HuH-7.5 (cell line): ENCODE measurements at places on chromosomes 1 and 21.
A peak's percentile ranks its signal among the peaks of the same experiment; 100 is the strongest.

DNA sequence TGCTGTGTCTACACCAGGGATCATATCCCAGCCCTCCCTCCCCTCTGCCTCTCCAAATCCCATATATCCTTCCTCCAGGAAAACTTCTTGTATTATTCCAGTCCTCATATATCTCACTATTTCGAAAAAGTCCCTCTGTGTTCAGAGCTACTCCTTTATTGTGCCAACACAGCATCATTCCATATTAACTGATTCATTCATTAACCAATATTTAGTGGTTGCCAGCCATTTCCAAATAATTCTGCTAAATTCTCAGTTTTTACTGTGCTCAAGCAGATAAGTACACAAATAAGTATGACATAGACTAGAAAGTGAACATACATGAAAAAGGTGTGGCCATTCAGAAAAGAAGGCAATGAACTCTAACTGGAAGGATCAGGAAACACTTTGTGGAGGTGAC lies 241.6 kb upstream of the DUSP10 start:
- no peak for DNase-seq

DNA sequence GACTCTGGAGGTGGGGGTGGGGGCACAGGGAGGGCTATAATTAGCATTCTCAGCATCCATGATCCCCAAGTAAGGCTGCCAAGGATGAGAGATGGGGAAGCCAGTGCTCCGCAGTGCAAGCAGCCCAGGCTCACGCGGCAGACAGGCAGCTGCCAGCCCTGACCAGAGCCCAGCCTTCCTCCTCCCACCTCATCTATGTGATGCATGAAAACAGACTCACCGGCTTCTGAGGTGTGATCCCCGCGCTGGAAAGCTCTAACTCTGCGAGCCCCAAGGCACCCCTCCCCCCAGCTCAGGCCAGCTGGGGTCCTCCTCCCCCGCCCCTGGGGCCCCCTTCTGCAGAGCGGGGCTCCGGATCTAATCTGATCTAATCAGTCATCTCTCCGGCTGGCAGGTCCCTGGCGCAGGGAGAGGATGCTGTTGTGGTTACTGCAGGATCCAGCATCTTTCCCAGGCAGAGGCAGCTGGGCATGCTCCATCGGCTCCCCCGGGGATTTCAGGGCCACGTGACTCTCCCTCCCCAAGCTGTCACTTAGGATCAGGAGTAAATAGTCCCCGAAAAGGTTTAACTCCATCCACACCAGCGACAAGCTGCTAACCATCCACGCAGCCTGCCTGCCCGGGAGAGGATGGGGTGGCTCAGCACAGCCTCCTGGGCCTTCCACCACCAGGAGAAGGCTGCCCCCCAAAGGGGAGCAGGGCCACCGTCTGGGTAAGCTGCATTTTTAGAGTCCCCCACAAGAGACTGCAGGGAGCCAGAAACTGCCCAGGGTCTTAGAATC lies at the start of gene PLEKHA6:
Gene PLEKHA6 (minus strand): TSS at position 456 of the 782 bp plus-strand sequence. CDS start 86,202 bp downstream, outside the sequence.
- no peak for DNase-seq

- DNase-seq: no peak
Observed at GRCh38 chr1:156167536-156167935, 14.2 kb downstream of the SEMA4A start.

- DNase-seq: no peak
Observed at GRCh38 chr1:14853518-14853917, 255.0 kb downstream of the KAZN start.

DNA sequence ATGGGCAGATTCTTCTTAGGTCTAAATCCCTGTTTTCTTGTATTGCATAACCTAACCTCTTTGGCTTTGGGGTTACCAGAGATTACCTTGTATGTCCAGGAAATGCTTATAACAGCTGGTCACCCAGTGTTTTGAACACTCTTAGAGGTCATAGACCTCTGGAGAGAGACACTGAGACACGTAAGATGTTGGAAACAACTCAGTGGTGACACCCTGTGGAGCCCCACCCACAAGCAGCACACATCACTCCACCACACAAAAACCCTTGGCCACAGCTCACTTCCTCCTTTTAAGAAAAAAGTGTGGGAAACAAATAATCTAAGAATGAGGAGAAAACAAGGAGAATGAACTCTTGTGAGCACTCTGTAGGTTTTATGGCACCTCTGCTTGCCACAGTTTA lies 26.3 kb upstream of the CYP4B1 start:
- DNase-seq: no peak

DNA sequence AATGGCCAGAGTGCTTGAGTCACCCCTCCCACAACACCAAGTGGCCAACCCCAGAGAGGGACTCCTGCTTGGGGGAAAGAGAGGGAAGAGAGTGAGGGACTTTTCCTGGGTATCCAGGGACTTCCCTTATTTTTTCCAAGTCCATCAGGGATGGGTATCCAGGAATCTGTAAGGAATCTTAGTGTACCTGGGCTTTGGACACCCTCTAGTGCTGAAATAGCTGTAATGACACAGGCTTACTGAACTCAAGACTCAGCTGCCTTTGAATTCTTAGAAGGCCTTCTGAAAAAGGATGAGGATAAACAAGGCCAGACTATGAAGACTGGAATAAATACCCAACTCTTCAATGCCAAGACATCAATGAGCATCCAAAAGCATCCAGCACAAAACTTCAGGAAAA lies 12.0 kb downstream of the TSHB start:
- no peak for DNase-seq

GRCh38 chr1:231020139-231020601 lies 19.9 kb downstream of the FAM89A start:
- no peak for DNase-seq

- DNase-seq: no peak
Observed at GRCh38 chr1:30194741-30195423, 528.5 kb downstream of the MATN1 start.

GRCh38 chr1:200306944-200307754 lies 102.7 kb downstream of the ZNF281 start:
- DNase-seq: no peak

DNA sequence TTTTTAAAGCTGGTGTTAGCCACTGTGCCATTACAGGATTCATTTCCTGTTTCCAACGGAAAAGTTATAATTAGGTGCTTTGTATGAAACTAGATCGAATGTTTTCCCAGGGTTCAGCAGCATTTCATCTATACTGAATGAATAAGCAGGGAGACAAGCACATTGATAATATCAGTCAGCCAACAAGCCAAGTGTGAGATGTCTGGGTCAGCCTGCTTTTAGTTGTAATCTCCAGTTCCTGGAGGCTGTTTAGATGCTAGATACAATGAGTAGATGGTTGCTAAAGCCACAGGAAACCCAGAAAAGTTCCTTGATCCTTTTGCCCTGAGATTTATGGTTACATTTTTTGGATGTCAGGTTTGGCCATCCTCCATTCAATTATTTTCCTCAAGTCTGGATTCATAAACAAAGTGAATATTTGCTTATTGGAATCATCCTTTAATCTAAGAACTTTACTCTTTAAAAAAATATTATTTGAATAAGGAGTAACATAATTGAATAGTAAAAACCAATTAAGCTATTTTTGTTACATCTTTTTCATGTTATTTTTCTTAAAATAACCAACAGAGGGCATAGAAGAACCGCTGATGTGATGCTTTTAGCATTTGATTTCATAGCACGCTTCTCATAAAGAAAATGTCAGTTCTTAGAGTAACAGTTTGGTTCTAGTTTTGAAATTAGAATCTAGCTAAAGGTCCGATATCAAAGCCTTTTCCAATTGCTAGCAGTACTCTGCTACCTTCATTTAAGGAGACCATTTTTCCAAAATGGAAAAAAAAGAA lies 76.6 kb downstream of the HSPA13 start:
- DNase-seq: no peak

GRCh38 chr1:9093581-9093980 lies 24.1 kb upstream of the SLC2A5 start:
- no peak for DNase-seq

- DNase-seq: no peak
Observed at GRCh38 chr1:2322581-2323211, 68.7 kb downstream of the MORN1 start.

GRCh38 chr1:55156093-55156492 lies 59.1 kb downstream of the USP24 start:
- no peak for DNase-seq

DNA sequence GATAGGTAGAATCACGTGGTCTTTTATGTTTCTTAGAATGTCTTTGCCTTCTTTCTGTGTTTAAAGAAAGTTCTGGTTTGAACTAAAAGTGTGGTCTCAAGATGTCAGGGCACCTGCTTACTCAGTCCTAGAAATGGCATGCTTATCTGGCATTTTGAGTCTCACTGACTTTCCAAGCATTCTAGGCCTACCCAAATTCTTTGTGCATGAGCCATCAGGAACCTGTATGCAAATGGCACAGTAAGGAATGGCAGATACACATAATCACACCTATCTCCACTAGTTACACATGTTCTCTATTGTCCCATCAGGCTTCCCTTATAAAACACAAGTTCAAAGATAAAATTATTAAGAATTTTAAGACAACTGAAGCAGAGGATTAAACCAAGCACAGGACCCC lies 29.5 kb upstream of the CLCA4 start:
- no peak for DNase-seq

GRCh38 chr1:119647734-119648619 lies at the start of gene ZNF697:
Gene ZNF697 (minus strand): TSS chr1:119648266. CDS start chr1:119626100, 22,166 bp downstream.
- DNase-seq: peak; percentile 93

DNA sequence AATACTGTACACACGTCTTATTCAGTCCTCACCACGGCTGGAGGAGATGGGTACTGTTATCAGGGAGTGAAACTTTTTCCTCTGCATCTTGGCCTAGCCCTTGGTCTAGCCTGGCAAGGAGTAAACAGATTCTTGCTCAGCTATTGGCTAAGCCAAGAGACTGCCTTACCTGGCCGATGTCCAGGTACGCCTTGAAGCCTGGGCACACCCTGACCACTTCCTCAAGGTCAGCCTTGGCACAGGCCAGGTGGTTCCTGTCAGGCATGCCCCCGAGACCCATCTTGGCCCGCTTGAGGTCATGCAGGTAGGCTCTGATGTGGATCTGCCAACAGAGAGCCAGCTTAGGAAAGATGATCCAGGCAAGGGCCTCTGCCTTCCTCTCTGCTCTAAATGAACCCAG lies 17.8 kb upstream of the PARS2 start:
- DNase-seq: no peak

DNA sequence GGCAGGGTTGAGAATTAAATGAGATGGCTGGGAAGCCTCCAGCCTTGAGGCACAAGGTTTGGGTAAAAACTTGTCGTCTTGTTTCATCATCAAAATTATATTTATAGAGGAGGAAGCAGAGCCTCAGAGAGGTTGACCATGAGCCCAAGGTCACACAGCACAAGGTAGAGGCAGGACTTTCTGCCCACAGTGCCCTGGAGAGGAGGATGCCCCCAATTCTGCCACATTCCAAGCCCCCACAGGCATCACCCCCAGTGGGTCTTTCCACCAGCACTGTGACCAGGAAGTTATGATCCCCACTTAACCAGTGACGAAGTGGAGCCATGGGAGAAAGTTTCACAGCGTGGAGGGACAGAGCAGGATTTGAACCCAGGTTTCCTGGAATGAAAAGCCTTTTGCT lies 400.0 kb downstream of the MATN1 start:
- DNase-seq: no peak

DNA sequence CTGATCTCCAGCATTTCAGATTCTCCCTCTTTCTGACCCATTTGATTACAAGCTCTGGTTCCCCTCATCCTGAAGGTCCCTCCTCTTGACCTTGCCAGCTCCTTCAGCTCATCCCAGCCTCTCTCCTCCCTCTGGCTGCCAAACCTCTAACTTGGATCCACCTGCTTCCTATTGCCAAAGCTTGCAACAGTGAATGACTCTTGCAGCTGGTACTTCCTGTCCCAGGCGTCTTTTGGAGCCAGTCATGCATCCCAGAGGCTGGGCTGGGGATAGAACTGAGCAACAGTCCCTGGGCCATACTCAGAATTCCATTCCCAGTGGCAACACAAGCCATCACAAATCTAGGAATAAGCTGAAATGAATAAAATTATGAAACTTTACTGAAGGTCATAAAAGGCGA lies 27.7 kb upstream of the SPOCD1 start:
- DNase-seq: no peak

GRCh38 chr1:245016700-245017099 lies 138.1 kb upstream of the KIF26B start:
- DNase-seq: no peak

DNA sequence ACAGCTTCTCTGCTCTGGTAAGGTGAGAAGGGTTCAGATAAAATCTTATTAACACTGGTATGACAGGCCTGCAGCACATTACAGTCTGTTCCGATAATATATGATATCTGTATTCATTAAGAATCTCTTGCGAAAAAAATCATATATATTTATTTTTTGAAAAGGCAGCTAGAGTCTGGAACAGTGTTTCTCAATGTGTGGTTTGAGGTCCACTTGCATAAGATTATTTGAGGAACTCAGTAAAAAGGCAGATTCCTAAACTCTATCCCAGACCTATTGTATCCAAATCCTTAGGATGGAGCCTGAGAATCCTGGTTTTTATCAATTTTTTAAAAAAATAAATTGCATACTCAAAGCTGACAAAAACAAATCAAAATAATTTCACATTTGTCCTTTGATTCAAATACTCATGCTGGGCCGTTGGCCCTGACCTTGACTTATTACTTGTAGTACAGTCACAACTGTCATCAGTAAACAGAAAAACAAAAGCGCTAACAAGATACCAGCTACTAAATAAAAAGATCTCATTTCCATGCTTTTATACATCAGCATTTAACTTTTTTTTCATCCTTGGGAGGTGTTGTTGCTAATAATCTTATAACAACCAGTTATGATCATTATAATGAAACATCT lies 60.6 kb downstream of the RGS2 start:
- DNase-seq: no peak

DNA sequence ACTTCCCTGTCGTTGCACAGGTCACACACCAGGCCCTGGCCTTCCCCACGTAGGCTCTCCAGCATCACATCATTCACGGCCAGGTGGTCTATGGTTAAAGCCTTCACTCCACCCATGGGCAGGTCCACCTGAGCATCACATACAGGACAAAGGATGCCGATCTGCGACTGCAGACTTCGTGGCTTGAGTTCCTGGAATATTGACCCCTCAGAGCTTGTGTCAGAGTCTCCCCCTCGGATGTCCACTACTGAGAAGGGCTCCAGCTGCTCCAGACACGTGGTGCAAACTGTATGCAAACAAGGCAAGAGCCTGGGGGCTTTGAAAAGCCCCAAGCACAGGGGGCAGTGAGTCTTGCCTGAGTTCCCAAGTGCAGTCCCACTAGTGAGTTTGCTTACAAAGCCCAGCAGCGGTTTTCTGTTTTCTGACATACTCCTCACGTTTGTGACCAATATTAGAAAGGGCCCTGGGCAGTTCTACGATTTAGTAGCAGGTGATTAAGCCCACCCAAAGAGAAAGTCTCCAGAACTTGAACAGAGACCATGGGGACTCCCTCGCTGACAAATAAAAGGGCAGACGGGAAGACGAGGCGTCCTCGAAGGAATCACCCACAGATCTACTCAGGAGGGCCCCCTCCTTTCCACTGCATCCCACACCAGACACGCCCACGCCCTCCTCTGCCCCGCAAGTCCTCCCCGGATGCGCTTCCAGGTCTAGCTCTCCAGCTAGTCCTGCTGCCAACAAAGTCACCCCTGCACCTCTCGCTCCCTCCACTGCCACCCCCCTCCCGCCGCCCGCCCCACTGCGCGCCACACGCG lies 568 bp downstream of the TRIM45 start:
- DNase-seq: peak; percentile 39

- no peak for DNase-seq
Observed at GRCh38 chr1:92273039-92273438, 25.7 kb downstream of the GLMN start.

- DNase-seq: no peak
Observed at GRCh38 chr1:163876546-163876945, 554.8 kb downstream of the NUF2 start.

GRCh38 chr21:27681038-27681437 lies 714.1 kb upstream of the ADAMTS5 start:
- DNase-seq: no peak

- no peak for DNase-seq
Observed at GRCh38 chr1:161722406-161722805, 1.1 kb downstream of the FCRLB start.

- DNase-seq: peak; percentile 74
Observed at GRCh38 chr1:6041432-6042062, 4.1 kb upstream of the KCNAB2 start.
